ENCODE measurements at places on chromosomes 2 and 18.

DNA sequence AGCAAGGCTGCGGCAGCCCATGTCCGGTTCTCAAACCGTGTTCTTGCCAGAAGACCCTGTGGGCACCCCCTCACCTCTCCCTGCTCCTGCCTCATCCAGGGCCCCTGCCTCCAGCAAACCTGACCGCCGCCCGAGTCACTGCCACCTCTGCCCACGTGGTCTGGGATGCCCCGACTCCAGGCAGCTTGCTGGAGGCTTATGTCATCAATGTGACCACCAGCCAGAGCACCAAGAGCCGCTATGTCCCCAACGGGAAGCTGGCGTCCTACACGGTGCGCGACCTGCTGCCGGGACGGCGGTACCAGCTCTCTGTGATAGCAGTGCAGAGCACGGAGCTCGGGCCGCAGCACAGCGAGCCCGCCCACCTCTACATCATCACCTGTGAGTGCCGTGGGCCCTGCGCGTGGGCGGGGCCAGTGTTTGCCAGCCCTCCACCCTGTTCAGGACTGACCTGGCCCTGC lies 32.2 kb downstream of the MTERF4 start:
- H3K4me3 ChIP-seq, result no peak overlapping the region
- DNase-seq, result peak; percentile 71
- no peaks in the 10 kb centered on the region for H3K36me3 ChIP-seq
- no peak overlapping the region for H3K27ac ChIP-seq
- H3K27me3 ChIP-seq, result no peaks in the 10 kb centered on the region
- no peaks in the 10 kb centered on the region for H3K4me1 ChIP-seq

DNA sequence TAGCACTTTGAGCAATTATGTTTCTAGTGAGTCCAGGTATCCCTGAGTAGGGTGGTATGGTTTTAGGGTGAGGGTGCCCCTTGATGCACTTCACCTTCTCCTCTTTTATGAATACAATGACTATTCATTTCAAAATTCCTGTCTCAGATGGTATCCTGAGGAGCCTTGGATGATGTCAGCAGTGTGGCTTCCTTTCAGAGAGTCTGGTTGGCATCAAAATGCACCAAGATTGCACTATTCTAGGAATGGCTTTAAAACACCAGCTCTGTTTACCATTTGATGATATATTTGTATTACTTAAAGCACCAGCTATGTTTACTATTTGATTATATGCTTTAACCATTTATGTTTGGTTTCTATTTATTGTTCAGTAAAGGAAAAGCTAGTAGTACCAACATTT lies 141.0 kb downstream of the FMNL2 start:
- DNase-seq, result no peak
- no peak overlapping the region for H3K4me3 ChIP-seq
- H3K36me3 ChIP-seq, result no peaks in the 10 kb centered on the region
- H3K4me1 ChIP-seq, result peaks cover 5% of the 10 kb centered on the region
- no peaks in the 10 kb centered on the region for H3K27me3 ChIP-seq

- no peaks in the 10 kb centered on the region for H3K4me1 ChIP-seq
- H3K4me3 ChIP-seq, result no peak overlapping the region
- H3K36me3 ChIP-seq, result no peaks in the 10 kb centered on the region
- no peak for DNase-seq
These were observed 470.1 kb downstream of the TMX3 start for GRCh38 chr18:68244786-68245185.

DNA sequence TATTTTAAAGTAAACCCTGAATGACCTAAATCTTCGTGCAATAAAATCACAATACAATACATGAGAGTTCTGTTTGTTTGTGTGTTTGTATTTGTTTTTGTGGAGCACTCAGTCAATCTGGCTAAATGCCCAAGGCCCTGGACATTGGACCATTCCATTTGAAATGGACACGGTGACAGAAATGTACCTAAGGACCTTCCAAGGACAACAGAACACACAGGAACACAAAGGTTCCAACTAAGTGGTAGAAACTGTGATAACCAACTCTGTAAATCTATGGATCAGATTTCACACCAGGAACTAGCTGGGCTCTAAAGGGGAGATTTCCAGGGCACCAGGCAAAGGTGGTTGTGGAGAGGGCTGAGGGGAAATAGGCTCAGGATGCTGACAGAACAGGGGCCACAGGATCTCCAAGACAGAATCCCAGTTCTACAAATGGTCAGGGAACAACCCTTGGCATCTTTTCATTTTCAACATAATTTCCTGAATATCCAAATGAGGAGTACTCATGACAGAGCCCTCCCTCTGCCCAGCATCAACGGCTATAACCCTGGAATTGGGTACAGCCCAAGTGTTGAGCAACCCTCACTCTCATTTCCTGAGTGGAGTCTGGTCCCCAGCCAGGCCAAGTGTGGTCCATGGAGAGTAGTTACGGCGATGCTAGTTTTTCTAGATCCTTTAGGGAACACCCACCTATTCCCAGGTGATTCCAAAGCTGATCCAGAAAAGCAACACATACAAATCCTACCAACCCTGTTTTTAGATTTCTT lies 78.4 kb downstream of the NCKAP5 start:
- no peaks in the 10 kb centered on the region for H3K36me3 ChIP-seq
- no peaks in the 10 kb centered on the region for H3K4me1 ChIP-seq
- no peak for DNase-seq
- H3K27ac ChIP-seq, result no peak overlapping the region
- no peaks in the 10 kb centered on the region for H3K27me3 ChIP-seq

DNA sequence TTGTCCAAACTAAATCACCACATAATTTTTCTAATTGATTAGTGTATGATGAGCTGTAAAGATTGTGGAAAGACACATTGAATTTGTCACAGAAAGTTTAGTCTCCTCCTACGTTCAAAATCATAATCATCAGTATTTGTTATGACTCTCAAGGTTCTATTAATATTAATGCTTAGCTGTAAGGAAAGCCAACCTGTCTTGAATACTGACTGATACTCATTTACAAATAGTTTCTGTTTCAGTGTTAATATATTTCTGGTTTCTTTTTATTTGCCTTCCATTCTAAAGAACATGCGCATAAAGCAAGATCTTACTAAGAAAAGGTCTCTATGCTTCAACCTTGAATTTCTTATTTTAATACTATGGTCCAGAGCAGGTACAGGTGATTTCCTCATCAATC lies 55.1 kb downstream of the CPS1 start:
- no peaks in the 10 kb centered on the region for H3K4me1 ChIP-seq
- H3K27ac ChIP-seq, result no peak overlapping the region
- H3K36me3 ChIP-seq, result no peaks in the 10 kb centered on the region
- no peak for DNase-seq

DNA sequence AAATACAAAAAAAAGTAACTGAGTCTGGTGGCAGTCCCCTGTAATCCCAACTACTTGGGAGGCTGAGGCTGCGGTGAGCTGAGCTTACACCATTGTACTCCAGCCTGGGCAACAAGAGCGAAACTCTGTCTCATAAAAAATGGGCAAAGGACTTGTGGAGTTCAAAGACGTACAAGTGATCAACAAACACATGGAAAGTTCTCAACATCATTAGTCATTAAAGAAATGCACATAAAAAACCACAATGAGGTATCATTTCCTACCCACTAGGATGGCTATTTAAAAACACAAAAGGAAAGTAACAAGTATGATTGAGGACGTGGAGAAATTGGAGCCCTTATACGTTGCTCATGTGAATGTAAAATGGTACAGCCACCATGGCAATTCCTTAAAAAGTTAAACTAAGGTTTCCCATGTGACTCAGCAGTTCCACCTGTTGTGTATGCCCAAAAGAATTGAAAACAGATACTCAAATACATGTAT lies 52.3 kb downstream of the RAB10 start:
- H3K4me1 ChIP-seq, result no peaks in the 10 kb centered on the region
- no peak for DNase-seq
- H3K27me3 ChIP-seq, result no peaks in the 10 kb centered on the region
- no peak overlapping the region for H3K27ac ChIP-seq

GRCh38 chr2:118294063-118294462 lies 205.8 kb downstream of the INSIG2 start:
- peaks cover 14% of the 10 kb centered on the region for H3K27me3 ChIP-seq
- no peaks in the 10 kb centered on the region for H3K36me3 ChIP-seq
- H3K4me3 ChIP-seq, result no peak overlapping the region
- DNase-seq, result no peak
- no peak overlapping the region for H3K27ac ChIP-seq

- no peaks in the 10 kb centered on the region for H3K27me3 ChIP-seq
- no peak overlapping the region for H3K27ac ChIP-seq
- no peak overlapping the region for H3K4me3 ChIP-seq
- no peak for DNase-seq
- H3K4me1 ChIP-seq, result peaks cover 36% of the 10 kb centered on the region
These were observed 28.8 kb downstream of the TANC1 start for GRCh38 chr2:158997037-158997790.

DNA sequence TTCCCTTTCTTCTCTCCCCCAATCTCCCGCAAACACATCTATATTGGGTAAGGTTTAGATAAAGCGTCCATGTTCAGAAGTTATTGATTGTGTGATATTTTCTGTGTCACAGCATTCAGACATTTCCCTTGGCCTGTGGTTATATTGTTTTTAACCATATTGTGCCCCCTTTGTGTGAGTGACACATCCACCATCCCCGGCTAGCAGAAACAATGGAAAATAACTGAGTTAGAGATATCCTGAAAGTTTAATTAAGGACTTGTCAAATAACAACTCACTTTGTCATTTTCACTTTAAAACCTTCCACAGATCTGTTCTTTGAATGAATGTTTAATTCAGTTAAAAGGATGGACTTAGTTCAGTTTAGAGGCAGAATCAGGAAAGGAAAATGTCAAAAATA lies 151.0 kb downstream of the KCNJ3 start:
- no peak overlapping the region for H3K4me3 ChIP-seq
- DNase-seq, result no peak
- H3K36me3 ChIP-seq, result no peaks in the 10 kb centered on the region
- H3K27me3 ChIP-seq, result no peaks in the 10 kb centered on the region
- peaks cover 7% of the 10 kb centered on the region for H3K4me1 ChIP-seq

- H3K4me1 ChIP-seq, result no peaks in the 10 kb centered on the region
- H3K4me3 ChIP-seq, result no peak overlapping the region
- H3K27me3 ChIP-seq, result no peaks in the 10 kb centered on the region
These were observed 26.9 kb upstream of the YWHAQ start for GRCh38 chr2:9657731-9658130.

GRCh38 chr2:120596990-120597594 lies 138.6 kb upstream of the GLI2 start:
- H3K27ac ChIP-seq, result peak overlapping the region; percentile 90
- H3K27me3 ChIP-seq, result no peaks in the 10 kb centered on the region
- no peak overlapping the region for H3K4me3 ChIP-seq
- DNase-seq, result no peak
- no peaks in the 10 kb centered on the region for H3K36me3 ChIP-seq

- H3K36me3 ChIP-seq, result no peaks in the 10 kb centered on the region
- H3K4me3 ChIP-seq, result no peak overlapping the region
- H3K27me3 ChIP-seq, result no peaks in the 10 kb centered on the region
- no peak for DNase-seq
- no peak overlapping the region for H3K27ac ChIP-seq
These were observed 19.3 kb downstream of the CLK1 start for GRCh38 chr2:200845194-200845593.

GRCh38 chr2:156573710-156574109 lies 137.5 kb downstream of the GPD2 start:
- no peaks in the 10 kb centered on the region for H3K27me3 ChIP-seq
- no peaks in the 10 kb centered on the region for H3K4me1 ChIP-seq
- H3K27ac ChIP-seq, result no peak overlapping the region
- no peak overlapping the region for H3K4me3 ChIP-seq
- peaks cover 6% of the 10 kb centered on the region for H3K36me3 ChIP-seq

DNA sequence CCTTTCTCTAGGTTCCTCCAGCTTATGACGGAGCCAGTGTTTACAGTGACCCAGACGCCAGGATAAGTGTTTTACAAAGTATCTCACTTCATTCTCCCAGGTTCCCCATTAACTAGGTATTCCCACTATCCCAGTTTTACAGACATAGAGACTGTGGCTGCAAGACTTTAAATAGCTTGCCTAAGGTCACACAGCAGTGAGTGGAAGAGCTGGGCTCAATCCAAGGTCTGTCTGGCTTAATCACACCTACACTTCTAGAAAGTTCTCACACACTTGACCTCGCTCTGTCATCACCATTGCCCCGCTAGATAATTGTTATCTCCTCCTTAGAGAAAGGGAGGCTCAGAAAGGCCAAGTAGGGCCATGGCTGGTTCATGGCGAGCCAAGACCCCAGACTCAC lies 110.2 kb downstream of the ANTXR1 start:
- no peak overlapping the region for H3K27ac ChIP-seq
- no peaks in the 10 kb centered on the region for H3K4me1 ChIP-seq
- H3K4me3 ChIP-seq, result no peak overlapping the region
- peak; percentile 11 for DNase-seq
- peaks cover 8% of the 10 kb centered on the region for H3K36me3 ChIP-seq

GRCh38 chr18:8537400-8537799 lies 71.8 kb upstream of the RAB12 start:
- H3K4me3 ChIP-seq, result no peak overlapping the region
- no peaks in the 10 kb centered on the region for H3K27me3 ChIP-seq

GRCh38 chr2:26559044-26559405 lies 81.1 kb upstream of the OTOF start:
- H3K36me3 ChIP-seq, result no peaks in the 10 kb centered on the region
- no peak overlapping the region for H3K27ac ChIP-seq
- H3K27me3 ChIP-seq, result peaks cover 28% of the 10 kb centered on the region
- DNase-seq, result peak; percentile 40
- H3K4me1 ChIP-seq, result peaks cover 5% of the 10 kb centered on the region

DNA sequence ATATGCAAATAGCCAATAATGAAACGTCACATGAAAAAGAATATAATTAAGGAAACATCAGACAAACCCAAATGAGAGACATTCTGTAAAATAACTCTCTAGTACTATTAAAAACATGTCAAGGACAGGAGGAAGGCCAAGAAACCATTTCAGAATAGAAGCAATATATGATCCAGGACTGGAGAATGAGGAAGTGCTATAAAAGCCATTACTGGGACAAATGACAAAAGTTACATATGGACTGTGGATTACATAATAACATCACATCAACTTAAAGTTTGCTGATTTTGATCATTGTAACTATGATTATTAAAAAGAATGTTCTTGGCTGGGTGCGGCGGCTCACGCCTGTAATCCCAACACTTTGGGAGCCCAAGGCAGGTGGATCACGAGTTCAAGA lies 81.3 kb downstream of the CRACDL start:
- DNase-seq, result no peak
- H3K36me3 ChIP-seq, result no peaks in the 10 kb centered on the region
- no peak overlapping the region for H3K4me3 ChIP-seq
- no peaks in the 10 kb centered on the region for H3K27me3 ChIP-seq

DNA sequence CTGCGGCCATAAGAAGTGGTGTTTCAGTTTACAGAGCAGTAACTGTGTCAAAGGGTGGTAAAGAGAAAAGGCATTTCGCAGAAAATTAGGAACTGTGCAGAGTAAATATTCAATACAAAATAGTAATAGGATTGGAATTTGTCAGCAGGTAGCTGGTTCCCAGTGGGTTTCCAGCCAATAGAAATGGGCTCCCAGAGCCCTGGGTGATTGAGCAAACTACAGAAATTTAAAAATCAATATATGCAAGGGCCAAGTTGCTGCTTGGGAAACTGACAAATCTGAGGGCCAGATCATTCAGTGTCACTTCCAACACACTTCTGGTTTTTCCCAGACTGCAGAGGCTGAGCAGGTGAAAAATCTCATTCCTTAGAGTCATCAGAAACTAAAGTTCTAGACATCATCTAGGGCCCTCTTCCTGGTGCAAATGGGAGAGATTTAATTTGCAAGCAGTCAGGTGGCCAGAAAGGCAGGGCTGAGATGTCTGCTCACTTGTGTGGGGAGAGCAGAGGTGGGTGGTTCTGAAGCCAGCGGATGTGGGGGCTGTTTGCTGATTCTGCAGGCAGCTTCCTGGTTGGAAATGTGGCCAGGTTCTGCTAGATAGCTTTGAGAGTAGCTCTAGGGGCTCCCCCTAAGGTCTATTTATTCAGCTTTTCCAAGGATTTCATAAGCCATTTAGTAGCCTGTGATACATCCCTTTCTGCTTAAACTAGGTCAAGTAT lies 182.4 kb downstream of the NCK2 start:
- no peak for DNase-seq
- H3K36me3 ChIP-seq, result no peaks in the 10 kb centered on the region
- H3K27ac ChIP-seq, result no peak overlapping the region
- no peaks in the 10 kb centered on the region for H3K27me3 ChIP-seq
- H3K4me1 ChIP-seq, result no peaks in the 10 kb centered on the region

Data from endodermal cell (in vitro differentiated cells).